Progenitor cell of endocrine pancreas (in vitro differentiated cells): ENCODE measurements at places on chromosomes 16 and 17. TPM values are rescaled to one million over a fixed set of nuclear protein-coding genes. Genes with fewer than 3 reads are reported as not detected.

The CORO6 gene
- 0.27 TPM in 1 of 2 replicates, not detected in the other for total RNA-seq

DNA sequence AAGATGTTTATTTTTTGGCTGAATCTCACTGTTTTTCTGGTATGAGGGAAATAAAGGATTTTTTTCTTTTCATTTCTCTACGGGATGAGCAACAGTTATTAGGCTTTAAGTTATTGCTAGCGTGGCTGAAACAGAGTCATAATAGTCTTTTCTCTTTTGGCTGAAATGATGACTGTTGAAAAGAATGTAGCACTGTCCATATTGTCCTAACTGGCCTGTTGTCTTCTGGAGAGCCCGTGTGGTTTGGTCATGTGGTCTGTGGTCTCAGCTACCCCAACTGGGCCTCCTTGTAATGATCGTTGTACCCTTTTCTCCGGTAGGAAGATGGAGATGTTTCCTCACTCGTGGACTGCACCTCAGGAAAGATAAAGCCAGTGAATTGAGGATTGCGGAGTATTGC lies 36.6 kb downstream of the EPN2 start:
- H3K27ac ChIP-seq, result no peak overlapping the region
- no peaks in the 10 kb centered on the region for H3K27me3 ChIP-seq
- no peak for DNase-seq
- H3K4me1 ChIP-seq, result peaks cover 13% of the 10 kb centered on the region
- H3K36me3 ChIP-seq, result peaks cover 7% of the 10 kb centered on the region

The CD300E gene
- not detected in 2 replicates for total RNA-seq

DNA sequence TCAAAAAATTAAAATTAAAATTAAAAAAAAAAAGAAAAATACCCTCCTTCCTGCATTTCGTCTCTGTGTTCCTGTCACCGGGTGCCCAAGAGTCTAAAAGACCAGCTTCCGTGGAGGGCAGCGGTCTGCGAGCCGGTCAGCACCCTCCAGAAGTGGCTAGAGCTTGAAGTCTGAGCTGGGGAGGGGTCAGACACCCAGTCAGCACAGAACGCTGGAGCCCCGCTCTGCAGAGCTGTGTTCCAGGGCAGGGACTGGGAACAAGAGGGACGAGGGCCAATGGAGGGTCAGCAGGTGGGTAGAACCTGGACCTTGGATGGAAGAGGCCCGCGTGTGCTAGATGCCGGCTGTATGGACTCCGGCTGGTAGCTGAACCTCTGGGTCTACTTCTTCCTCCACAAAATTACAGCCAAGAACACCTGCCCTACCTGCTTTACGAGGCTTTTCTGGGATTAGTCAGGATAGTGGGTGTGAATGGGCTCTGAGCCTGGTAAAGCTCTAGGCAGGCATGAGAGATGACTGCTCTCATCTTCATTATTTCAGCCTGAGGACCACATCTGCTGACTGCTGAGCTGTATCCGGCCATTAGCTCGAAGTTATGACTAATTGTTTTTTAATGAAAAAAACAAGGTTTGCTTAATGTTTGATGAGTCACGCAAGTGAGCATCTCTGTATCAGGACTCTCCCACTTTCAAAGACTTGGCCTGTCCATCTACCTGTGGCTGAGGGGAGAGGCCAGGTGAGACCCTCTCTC lies 5.9 kb downstream of the TRPV1 start:
- no peak overlapping the region for H3K27ac ChIP-seq
- H3K4me3 ChIP-seq, result no peak overlapping the region
- no peaks in the 10 kb centered on the region for H3K4me1 ChIP-seq
- DNase-seq, result no peak
- H3K36me3 ChIP-seq, result peaks cover 13% of the 10 kb centered on the region

The CD79B gene
- not detected in 2 replicates for total RNA-seq

The GNG13 gene
- total RNA-seq, result not detected in 2 replicates

DNA sequence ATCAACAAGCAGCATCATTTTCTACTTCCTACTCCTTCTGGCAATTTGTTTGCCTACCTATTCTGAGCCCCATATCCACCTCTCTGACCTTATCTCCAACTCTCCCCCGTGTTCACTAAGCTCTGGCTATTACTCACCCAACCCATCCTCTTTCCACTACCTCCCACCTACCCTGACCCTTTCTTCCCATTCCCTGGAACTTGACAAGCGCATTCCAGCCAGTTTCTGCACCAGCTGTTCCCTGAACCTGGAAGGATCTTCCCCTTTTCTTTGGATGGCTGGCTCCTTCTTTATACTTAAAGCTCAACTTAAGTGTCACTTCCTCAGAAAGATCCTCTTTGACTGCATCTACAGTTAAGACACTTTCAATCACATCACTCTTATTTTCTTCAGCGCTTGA lies 2.2 kb downstream of the DCUN1D3 start:
- DNase-seq, result no peak
- peak overlapping the region; percentile 89 for H3K4me3 ChIP-seq
- peaks cover 14% of the 10 kb centered on the region for H3K36me3 ChIP-seq

DNA sequence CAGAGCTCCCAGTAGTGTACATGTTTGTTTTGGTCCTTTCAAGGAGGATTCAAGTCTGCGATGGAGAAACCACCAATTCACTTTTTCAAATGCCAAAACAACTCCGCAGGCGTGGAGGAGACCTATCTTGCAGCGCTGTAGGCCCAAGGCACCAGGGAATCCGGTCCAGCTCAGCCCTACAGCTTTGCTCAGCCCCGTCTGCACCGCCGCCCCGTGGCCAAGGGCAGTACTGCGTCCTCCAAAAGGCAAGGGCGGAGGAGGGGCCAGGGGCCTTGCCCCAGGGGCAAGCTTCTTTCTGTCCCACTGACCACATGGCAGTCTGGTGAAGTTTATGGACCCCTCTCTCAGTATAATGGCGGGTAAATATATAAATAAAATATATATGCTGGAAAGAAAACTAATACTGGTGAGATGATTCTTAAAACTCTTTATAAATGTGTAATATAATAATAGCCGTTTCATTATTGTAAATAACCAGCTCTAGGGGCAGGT lies 709 bp upstream of the CD300LG start:
- DNase-seq, result peak; percentile 85
- H3K27ac ChIP-seq, result no peak overlapping the region
- H3K36me3 ChIP-seq, result no peaks in the 10 kb centered on the region
- H3K4me1 ChIP-seq, result no peaks in the 10 kb centered on the region
- H3K27me3 ChIP-seq, result peaks cover 16% of the 10 kb centered on the region
- no peak overlapping the region for H3K4me3 ChIP-seq

- peaks cover 26% of the 10 kb centered on the region for H3K36me3 ChIP-seq
- H3K4me3 ChIP-seq, result no peak overlapping the region
- no peak for DNase-seq
- H3K27ac ChIP-seq, result no peak overlapping the region
- H3K4me1 ChIP-seq, result peaks cover 2% of the 10 kb centered on the region
These were observed 24.6 kb downstream of the TBCD start for GRCh38 chr17:82776454-82776853.

- H3K27me3 ChIP-seq, result peaks cover 8% of the 10 kb centered on the region
- H3K36me3 ChIP-seq, result no peaks in the 10 kb centered on the region
- H3K4me3 ChIP-seq, result no peak overlapping the region
- peak overlapping the region; percentile 80 for H3K27ac ChIP-seq
- DNase-seq, result no peak
These were observed 60.8 kb upstream of the MED9 start for GRCh38 chr17:17416007-17416399.

The IKZF3 gene
- total RNA-seq, result not detected in 2 replicates

The LASP1 gene
- total RNA-seq, result 134 and 135 TPM in 2 replicates

- no peaks in the 10 kb centered on the region for H3K36me3 ChIP-seq
- peaks cover 5% of the 10 kb centered on the region for H3K4me1 ChIP-seq
- H3K4me3 ChIP-seq, result no peak overlapping the region
- H3K27me3 ChIP-seq, result no peaks in the 10 kb centered on the region
These were observed 54.9 kb downstream of the GNAO1 start for GRCh38 chr16:56246051-56246817.
